ENCODE measurements at places on chromosomes 1 and 21.

DNA sequence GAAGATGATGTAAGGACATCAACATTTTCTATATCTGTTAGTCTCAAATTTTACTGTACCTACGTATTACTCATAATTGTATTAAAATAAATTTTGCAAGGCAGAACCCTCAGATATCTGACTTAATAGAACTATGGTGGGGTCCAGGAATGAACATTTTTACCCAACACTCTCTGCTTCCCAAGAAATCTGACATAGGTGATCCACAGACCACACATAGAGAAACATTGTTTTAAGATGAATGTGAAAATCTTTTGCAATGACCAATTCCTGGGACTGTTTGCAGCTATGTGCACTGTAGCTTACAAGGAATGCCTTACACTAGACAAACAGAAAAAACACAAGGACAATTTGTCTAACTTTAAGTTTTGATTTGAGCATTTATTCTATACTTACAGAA, 645.6 kb upstream of the ADGRL2 start:
- no peak for DNase-seq

GRCh38 chr1:198664068-198664788, 25.4 kb downstream of the PTPRC start:
- no peak for DNase-seq

GRCh38 chr1:29239142-29239541, 2.8 kb downstream of the PTPRU start:
- DNase-seq: no peak

DNA sequence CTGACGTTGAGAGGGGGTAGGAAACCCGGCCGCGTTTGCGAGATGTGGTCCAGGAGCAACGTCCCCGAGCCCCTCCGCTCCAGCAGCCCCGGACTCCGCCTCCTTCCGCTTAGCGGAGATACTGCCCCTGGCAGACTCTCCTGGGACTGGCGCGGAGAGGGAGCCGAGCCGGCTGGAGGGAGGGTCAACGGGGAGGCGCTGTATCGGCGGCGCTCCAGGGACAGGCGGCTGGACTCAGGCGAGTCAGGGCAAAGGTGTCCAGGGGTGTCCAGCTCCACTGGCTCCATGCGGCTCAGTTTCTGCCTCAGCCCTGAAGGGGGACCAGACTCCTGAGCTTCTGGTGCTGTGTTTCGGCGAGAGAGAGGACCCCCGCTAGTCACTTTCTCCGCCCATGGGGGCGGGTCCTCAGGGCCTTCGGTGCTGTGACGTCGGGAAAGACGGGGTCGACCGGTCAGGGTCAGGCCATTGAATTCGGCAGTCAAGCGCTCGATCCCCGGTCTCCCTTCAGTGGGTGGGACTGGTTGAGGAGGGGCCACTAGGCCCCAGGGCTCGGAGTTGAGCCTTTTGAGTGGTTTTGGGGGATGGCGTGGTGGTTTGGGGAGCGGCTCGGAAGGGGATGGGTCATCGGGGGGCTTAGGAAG, 2.8 kb upstream of the LIX1L start:
- peak; percentile 91 for DNase-seq

DNA sequence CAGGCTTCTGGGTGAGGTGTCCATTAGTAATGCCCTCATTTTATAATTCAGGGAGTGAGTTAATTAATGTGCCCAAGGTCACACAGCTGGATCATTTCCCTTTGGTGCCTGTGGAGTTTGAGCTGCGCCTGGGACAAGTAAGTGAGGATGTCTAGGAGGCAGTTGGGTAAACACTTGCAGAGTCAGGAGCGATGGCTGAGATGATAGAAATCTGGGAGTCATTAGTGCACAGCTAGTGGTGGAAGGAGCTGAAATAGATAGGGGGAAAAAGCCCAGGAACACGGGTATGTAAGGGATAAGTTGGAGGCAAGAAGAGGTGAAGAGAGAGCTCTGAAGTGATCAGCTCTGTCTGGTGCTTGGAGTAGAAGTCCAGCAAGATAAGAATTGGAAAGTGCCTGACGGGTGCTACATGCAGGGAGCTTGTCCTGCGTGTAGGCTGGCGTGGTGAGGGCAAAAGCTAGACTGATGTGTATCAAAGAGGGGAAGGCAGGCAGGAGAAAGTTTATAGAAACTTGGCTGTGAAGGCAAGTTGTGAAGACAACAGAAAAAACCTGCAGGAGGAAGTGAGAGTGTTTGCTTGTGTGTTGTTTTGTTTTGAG, 1.7 kb upstream of the SCAF4 start:
- no peak for DNase-seq
